Urinary bladder (tissue), 4 donors: ENCODE measurements at places on chromosomes 11 and 22. TPM values are rescaled to one million over a fixed set of nuclear protein-coding genes. Genes with fewer than 3 reads are reported as not detected.

Gene C11orf16
- not detected for total RNA-seq

Gene SHISAL1
- total RNA-seq = 5.1 TPM

Gene OR51B2
- total RNA-seq = 1.7 TPM

Gene CEP126
- 8.2 TPM for total RNA-seq

Gene MADD
- 28.9 TPM for total RNA-seq

Gene LRRC75B
- total RNA-seq = 9.6 TPM
